Body of pancreas (tissue), 4 donors: ENCODE measurements at places on chromosomes 1 and 21. TPM values are rescaled to one million over a fixed set of nuclear protein-coding genes. Genes with fewer than 3 reads are reported as not detected.

Gene SYNC
- 2.3 TPM for total RNA-seq

DNA sequence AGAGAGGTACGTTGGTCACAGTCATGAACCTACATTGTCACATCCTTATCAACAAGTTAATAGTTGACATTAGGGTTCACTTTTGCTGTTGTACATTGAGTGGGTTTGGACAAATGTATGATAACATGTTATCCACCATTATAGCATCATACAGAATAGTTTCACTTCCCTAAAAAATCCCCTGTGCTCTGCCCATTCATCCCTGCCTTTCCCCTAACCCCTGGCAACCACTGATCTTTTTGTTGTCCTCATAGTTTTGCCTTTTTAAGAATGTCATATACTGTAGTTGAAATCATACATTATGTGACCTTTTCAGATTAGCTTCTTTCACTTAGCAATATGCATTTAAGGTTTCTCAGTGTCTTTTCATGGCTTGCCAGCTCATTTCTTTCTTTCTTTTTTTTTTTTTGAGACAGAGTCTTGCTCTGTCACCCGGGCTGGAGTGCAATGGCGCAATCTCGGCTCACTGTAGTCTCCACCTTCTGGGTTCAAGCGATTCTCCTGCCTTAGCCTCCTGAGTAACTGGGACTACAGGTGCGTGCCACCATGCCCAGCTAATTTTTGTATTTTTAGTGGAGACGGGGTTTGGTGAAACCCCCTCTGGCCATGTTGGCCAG, 50.6 kb downstream of the UCK2 start:
- H3K27me3 ChIP-seq: no peaks in the 10 kb centered on the region
- peaks cover 27% of the 10 kb centered on the region for H3K4me1 ChIP-seq
- H3K27ac ChIP-seq: no peak overlapping the region

DNA sequence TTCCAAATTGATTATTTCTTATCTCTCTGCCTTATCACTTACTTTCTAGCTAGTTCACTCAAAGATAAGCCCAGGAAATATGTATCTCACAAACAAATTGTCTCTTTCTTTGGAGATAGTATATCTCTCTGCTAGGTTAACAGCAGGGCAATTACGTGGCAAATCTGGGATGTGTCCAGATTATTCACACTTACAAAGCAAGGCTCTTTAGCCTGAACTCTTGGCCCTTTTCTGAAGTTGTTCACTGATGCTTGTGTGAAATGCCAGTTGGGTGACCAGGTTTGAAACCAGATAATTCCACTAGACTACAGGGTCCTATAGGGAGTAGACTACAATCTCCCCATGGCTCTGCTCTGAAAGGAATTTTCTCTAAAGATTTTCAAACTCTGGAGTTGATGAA, 30.8 kb upstream of the FAM78B start:
- H3K4me1 ChIP-seq: peaks cover 11% of the 10 kb centered on the region
- H3K4me3 ChIP-seq: no peak overlapping the region
- H3K36me3 ChIP-seq: no peaks in the 10 kb centered on the region

DNA sequence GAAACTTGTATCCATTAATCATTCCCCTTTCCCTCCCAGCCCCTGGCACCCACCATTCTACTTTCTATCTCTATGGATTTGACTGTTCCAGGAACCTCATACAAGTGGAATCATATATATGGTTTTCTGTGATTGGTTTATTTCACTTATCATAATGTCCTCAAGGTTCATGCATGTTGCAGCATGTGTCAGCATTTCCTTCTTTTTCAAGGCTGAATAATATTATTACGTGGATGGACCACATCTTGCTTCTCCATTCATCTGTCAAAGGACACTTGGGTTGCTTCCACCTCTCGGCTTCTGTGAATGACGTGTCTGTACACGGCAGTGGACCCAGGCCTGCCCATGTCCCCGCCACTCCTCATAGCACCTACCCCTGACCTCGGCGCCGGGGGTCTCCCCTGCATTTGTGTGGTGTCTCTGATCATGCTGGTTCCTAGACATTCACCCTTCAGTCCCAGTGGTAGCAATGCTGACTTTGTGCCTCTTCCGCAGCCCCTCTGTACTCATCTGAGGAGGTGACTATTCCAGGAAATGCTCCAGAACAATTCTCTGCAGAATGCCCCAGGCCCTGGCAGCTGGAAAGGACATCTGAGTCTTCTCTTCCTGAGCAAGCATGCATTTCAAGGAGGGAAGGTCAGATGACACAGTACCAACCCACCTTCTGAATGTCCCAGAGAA, 136.9 kb downstream of the PSMG1 start:
- no peak for DNase-seq
- H3K36me3 ChIP-seq: no peaks in the 10 kb centered on the region
- H3K27me3 ChIP-seq: no peaks in the 10 kb centered on the region
